ENCODE measurements at places on chromosomes 11 and 22.
A peak's percentile ranks its signal among the peaks of the same experiment; 100 is the strongest.

DNA sequence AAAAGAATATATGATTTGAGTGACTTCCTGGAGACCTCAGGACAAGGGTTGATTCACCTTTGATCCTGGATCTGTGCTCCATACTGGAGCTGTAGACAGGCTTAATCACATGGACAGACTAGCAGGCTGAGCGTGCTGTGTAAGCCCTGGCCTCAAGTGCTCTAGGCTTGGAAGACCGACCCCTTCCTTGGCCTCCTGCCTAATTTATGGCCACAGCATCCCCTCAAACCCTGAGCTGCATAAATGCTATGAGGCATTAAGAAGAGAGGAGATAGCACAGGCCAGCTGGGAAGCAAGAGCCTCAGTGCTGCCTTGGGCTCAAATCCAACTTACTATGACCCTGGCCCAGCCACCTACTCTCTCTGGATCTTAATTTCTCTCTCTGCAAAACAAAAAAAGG, 385.1 kb downstream of the BUD13 start:
- no peak for DNase-seq

- no peak for DNase-seq
These were observed 7.2 kb downstream of the ELFN2 start for GRCh38 chr22:37419969-37420685.

GRCh38 chr11:33490842-33491370, 209.7 kb downstream of the C11orf91 start:
- DNase-seq = no peak

GRCh38 chr22:42202669-42203068, 67.8 kb downstream of the TCF20 start:
- no peak for DNase-seq

GRCh38 chr11:67648140-67648795, 2.3 kb downstream of the ACY3 start:
- no peak for DNase-seq

DNA sequence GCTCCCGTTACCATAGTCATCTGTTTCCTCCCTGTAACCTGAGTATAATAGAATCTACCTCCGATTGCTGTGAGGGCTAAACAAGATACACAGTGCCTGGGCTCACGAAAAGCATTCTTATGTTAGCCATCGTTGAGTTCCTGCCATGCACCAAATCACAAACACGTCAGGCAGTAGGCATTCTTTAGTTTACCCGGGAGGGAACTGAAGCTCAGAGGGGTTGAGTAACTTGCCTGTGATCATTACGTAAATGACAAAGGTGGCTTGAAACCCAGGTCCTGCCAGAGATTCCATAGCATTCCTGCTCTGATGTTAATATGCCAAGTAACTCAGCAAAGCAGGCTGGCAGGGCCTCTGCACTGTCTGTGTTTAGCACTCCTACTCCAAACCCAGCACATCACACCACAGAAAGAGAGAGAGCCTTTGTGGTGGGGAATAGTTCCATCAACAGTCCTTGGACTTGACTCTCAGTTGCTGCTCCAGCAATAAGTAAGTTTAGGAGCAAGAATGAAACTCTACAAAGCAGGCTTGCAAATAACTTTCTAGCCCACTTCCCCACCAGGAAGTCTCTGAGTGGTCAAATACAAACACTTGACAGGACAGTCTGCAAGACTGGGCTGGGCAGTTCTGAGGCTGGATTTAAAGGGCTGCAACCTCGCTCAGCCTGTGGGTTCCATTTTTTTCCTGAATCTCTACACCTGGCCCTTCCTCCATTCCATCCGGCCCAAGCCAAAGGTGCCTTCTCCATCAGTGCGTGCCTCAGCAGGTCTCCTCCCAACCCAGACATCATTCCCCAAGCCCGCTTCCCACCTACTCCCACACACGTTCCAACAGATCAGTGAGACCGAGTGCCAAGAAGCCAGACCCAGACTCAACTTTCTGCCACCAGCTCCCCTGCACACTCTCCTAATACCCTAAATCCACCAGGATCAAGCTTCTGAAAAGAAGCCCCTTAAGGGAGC, 1.1 kb downstream of the SCN2B start:
- no peak for DNase-seq

- no peak for DNase-seq
These were observed 86.1 kb upstream of the RASSF10 start for GRCh38 chr11:12922980-12923507.

- no peak for DNase-seq
These were observed 17.4 kb upstream of the CREB3L1 start for GRCh38 chr11:46259971-46260560.

DNA sequence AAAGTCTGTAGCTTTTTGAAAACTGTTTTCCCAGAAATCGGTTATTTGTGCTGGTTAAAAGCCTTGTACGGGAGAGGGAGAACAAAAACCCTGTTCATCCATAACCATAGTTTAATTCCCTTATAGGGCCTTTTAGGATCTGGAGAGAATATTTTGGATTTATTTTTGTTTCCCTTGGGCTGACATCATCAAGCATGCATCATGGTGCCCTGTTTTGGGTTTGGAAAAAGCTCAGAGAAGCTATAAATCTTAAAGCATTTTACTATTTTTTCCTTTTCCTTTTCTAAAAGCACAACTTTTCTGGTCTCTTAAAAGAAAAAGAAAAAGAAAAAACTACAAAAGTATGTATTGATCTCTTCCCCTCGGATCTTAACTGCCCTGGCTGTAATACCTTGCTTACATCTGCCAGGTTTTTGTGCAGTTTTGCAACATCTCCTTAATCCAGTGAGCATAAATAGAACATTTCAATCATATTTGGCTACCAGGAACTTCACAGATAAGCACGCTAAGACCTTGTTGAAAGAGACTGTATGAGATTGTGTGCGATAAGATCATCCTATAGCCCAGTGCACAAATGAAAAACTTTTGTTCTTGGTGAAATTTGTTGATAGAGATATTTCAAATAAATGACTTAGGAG, 88.0 kb downstream of the ZBTB16 start:
- no peak for DNase-seq

GRCh38 chr11:31240340-31240904, 129.1 kb downstream of the DCDC1 start:
- DNase-seq = no peak

DNA sequence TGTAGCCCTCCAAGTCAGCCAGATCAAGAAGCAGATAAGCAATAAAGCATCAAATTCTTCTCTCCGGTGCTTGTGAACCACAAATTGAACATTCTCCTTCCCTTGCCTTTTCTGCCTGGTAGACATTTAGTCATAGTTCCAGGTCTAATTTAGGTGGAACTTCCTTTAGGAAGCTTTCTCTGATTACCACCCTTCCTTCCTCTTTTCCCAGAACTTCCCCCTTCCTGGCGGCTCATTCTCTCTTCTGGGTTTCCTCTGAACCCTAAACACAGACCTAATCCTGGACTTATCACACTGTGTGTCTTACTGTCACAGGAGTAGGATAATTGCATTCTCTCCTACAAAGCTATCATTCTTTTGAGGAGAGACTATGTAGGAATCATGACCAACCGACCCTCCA, 61.9 kb downstream of the RCN1 start:
- no peak for DNase-seq

- DNase-seq = peak; percentile 25
These were observed 673 bp upstream of the MYO7A start for GRCh38 chr11:77127235-77127911.
